GM23248 (cell line): ENCODE measurements at places on chromosomes 16 and 17. TPM values are rescaled to one million over a fixed set of nuclear protein-coding genes. Genes with fewer than 3 reads are reported as not detected.

RUNDC3A gene
- total RNA-seq, result 0.11 TPM in 1 of 2 replicates, not detected in the other

SNAI3 gene
- not detected in 2 replicates for total RNA-seq

KSR1 gene
- 2.5 and 9.6 TPM in 2 replicates for total RNA-seq

MT1A gene
- not detected in 2 replicates for total RNA-seq

SHISA6 gene
- not detected in 2 replicates for total RNA-seq

TMED6 gene
- not detected in 2 replicates for total RNA-seq

PIK3R5 gene
- total RNA-seq, result 0.11 TPM in 1 of 2 replicates, not detected in the other

DYNLRB2 gene
- total RNA-seq, result not detected in 2 replicates

PHLPP2 gene
- 6.3 and 7.1 TPM in 2 replicates for total RNA-seq

CDRT15 gene
- not detected in 2 replicates for total RNA-seq

KRT33A gene
- not detected in 2 replicates for total RNA-seq

TSPAN10 gene
- total RNA-seq, result 2.6 and 3.9 TPM in 2 replicates

SLC47A1 gene
- total RNA-seq, result 1.9 and 7.0 TPM in 2 replicates

ZNF778 gene
- total RNA-seq, result 3.6 and 16.6 TPM in 2 replicates

PDIA2 gene
- not detected in 2 replicates for total RNA-seq

PMP22 gene
- 45.0 and 67.2 TPM in 2 replicates for total RNA-seq

COIL gene
- total RNA-seq, result 10.7 and 10.9 TPM in 2 replicates

FXR2 gene
- 44.5 and 57.1 TPM in 2 replicates for total RNA-seq

SOX15 gene
- 3.9 TPM in 1 of 2 replicates, not detected in the other for total RNA-seq

PLEKHM1 gene
- 19.1 and 26.0 TPM in 2 replicates for total RNA-seq

CIITA gene
- under 0.01 TPM in 1 of 2 replicates, not detected in the other for total RNA-seq

TM4SF5 gene
- not detected in 2 replicates for total RNA-seq

CFAP119 gene
- total RNA-seq, result 0.89 and 2.7 TPM in 2 replicates

ZNF821 gene
- total RNA-seq, result 17.8 and 21.4 TPM in 2 replicates

CCL7 gene
- total RNA-seq, result 4.9 and 7.3 TPM in 2 replicates

ZNF764 gene
- 3.0 and 8.8 TPM in 2 replicates for total RNA-seq

REXO5 gene
- 7.0 and 11.0 TPM in 2 replicates for total RNA-seq

CDH15 gene
- total RNA-seq, result not detected in 2 replicates

PRSS36 gene
- 0.13 TPM in 1 of 2 replicates, not detected in the other for total RNA-seq

DPEP2NB gene
- not detected in 2 replicates for total RNA-seq

HEATR9 gene
- total RNA-seq, result not detected in 2 replicates

KCNH6 gene
- not detected in 2 replicates for total RNA-seq

PLCD3 gene
- 30.2 and 48.3 TPM in 2 replicates for total RNA-seq

C17orf100 gene
- 0.63 and 0.86 TPM in 2 replicates for total RNA-seq

FBXL16 gene
- total RNA-seq, result 0.54 TPM in 1 of 2 replicates, not detected in the other

DOC2B gene
- not detected in 2 replicates for total RNA-seq

ARHGDIA gene
- total RNA-seq, result 193 and 208 TPM in 2 replicates

CLEC18A gene
- total RNA-seq, result 0.43 TPM in 1 of 2 replicates, not detected in the other

RHBDF1 gene
- total RNA-seq, result 54.6 and 61.7 TPM in 2 replicates

TBC1D3G gene
- total RNA-seq, result not detected in 2 replicates

SLC52A1 gene
- total RNA-seq, result 0.22 TPM in 1 of 2 replicates, not detected in the other

TAC4 gene
- not detected in 2 replicates for total RNA-seq

PRSS22 gene
- total RNA-seq, result not detected in 2 replicates

SNF8 gene
- total RNA-seq, result 81.6 and 94.9 TPM in 2 replicates

G6PC1 gene
- total RNA-seq, result not detected in 2 replicates

PRAC2 gene
- not detected in 2 replicates for total RNA-seq

MFAP4 gene
- total RNA-seq, result 79.0 and 97.8 TPM in 2 replicates

OR3A3 gene
- total RNA-seq, result not detected in 2 replicates

CDC42EP4 gene
- total RNA-seq, result 30.6 and 34.6 TPM in 2 replicates

PDE6G gene
- total RNA-seq, result not detected in 2 replicates

HOXB13 gene
- total RNA-seq, result not detected in 2 replicates

HSD17B1 gene
- total RNA-seq, result 0.76 and 2.3 TPM in 2 replicates

AMDHD2 gene
- 31.9 and 32.8 TPM in 2 replicates for total RNA-seq
